NCI-H2081 (cell line): ENCODE measurements at places on chromosomes 12 and 14.

GRCh38 chr12:45406988-45407850 lies 191.3 kb downstream of the ANO6 start:
- no peak for DNase-seq

DNA sequence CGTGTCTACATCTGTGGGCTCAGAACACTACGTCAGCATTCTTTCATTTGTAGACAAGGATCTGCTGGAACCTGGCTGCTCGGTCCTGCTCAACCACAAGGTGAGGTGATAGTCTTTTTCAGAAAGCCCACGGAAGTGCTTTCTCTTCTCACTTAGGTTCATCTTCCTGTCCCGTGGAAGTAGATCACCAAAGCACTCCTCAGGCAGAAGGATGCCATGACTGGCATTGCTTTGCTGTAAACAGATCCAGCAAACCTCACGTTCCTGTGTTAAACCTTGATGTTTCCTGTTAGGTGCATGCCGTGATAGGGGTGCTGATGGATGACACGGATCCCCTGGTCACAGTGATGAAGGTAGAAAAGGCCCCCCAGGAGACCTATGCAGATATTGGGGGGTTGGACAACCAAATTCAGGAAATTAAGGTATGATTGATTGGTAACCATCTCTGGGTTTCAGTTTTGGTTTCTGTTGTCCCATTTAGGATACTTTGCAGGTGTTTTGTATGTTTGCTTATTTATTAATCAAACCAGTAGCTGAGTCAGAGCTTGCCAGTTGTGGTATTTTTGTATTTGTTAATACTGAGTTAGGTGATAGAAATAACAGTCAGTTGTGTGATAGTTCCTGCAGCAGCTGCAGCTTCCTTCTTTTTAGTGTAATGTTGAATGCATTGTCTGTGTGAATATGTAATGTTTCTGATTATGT lies 7.5 kb downstream of the PSMC1 start:
- no peak for DNase-seq

DNA sequence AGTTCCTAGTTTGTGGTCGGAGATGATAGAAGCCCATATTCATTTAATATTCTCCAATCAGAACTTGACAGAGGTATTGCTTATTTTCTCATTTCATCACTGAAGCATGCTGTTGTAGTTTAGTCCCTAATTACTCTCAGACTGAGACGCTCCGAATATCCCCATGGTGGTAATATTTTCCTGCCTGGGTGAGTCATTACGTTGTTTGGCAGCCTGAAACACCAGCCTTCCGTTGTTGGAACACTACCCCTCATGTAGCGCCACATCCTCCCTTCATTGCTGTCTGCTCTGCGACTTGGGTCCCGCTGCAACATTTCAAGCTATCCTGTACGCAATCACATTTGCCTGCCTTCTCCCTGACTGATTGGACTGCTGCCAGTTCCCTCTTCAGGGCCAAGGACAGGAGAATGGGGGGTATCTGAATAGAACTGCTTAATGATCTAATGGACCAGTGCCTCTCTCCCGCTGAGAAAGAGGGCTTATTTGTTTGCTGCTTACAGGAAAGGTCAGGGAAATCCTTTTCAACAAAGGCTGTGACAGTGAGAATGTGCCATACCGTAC lies 369.1 kb downstream of the NPAS3 start:
- DNase-seq = peak; percentile 78

- no peak for DNase-seq
These were observed 136.3 kb upstream of the PLXNC1 start for GRCh38 chr12:94012071-94012470.

DNA sequence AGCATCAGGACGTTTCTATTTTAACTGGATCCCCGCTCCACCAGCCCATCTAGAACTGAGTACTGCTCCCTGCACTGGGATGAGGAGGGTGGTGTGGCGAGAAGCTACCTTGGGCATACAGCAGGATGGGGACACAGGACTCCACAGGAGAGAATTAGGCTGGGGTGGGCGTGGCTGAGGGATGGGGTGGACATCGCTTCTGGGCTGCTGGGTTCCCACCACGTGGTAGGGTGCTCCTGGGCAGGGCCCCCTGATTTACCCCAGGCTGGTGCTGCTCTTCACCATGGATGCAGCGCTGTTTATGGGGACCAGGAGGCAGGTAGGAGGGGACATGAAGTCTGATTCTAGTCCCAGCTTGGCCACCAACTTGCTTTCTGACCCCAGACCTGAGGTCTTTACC lies 41.9 kb downstream of the VDR start:
- DNase-seq = no peak

DNA sequence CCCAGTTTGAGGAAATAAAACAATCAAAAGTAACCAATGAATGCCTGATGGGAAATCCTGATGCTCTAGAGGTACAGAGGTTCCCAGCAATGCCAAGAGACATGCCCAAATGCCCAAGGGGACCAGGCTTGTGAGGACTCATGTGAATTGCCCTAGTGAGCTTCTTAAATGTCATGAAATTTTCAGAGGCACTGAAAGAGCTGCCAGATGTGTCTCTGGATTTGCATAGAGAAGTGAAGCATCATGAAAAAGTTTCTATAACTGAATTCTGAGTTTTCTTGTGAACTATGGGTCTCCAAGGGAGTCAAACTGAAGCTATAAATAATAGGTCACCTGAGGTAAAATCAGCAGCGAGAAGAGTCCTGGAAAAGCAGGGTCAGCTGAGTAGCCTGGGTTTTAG lies 9.9 kb downstream of the PTPRR start:
- DNase-seq = no peak

GRCh38 chr12:30696103-30696408 lies 387 bp upstream of the IPO8 start:
- no peak for DNase-seq

DNA sequence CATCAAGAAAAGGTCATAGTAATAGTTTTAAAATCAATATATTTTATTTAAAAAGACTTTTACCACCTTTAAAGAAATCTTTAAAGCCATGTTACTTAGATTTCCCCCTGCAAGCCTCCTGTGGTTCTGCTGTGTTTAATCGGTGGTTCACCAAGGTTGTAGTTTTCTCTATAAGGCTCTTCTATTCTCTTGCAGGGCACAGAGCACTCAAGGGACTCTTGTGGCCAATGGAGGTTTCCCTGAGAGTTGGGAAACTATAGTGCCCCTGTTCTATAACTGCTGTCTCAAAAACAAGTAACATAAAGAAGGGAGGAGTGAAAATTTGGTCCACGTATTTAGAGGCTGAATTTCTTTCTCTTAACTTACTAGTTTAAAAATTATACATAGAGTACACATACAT lies 25.0 kb downstream of the DACT1 start:
- DNase-seq = no peak

GRCh38 chr14:45249856-45250575 lies 3.0 kb downstream of the MIS18BP1 start:
- DNase-seq = no peak

DNA sequence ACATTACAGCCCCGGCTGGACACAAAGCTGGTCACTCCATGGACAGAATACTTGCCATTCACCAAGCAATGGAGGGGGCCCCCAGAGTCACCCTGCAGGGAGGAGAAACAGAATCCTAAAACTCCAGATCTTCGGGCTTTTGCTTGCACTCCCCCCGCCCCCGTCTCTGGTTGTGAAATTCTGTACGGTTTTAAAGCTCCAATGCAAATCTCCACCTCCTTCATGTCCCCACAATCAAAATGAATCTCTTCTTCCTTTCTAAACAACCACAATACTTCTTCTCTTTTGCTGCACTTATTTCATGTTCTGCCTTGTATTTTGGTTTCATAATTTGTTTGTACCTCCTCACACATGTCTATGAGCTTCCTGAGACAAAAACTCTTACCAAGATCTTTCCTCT lies 5.8 kb upstream of the BIN2 start:
- no peak for DNase-seq

GRCh38 chr12:113082486-113083148 lies 26.1 kb downstream of the DTX1 start:
- no peak for DNase-seq

DNA sequence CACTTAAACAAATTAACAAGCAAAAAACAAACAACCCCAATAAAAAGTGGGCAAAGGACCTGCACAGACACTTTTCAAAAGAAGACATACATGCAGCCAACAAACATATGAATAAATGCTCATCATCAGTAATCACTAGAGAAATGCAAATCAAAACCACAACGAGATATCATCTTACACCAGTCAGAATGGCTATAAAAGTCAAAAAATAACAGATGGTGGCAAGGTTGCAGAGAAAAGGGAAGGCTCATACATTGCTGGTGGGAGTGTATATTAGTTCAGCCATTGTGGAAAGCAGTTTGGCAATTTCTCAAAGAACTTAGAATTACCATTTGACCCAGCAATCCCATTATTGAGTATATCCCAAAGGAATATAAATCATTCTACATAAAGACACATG lies 34.6 kb upstream of the NT5DC3 start:
- no peak for DNase-seq

GRCh38 chr12:58915634-58916033 lies 4.7 kb downstream of the LRIG3 start:
- peak; percentile 51 for DNase-seq

DNA sequence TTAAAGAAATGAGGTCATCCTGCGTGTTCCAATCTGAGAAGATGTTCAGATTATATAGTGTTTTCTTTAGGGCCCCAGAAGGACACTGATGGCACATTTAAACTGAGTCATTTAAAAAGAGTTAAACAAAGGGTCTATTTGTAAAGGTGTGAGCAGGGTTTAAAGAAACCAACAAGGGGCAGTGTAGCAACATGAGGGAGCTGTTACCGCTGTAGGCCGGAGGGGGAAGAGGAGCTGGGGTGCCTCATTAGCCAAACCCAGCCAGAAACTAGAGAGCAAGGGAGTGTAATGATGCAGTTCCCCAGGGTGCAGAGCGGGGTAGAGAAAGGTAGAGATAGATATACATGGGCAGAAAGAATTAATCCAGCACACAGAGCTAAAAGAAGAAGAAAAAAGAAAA lies 160.4 kb downstream of the TBX5 start:
- no peak for DNase-seq

DNA sequence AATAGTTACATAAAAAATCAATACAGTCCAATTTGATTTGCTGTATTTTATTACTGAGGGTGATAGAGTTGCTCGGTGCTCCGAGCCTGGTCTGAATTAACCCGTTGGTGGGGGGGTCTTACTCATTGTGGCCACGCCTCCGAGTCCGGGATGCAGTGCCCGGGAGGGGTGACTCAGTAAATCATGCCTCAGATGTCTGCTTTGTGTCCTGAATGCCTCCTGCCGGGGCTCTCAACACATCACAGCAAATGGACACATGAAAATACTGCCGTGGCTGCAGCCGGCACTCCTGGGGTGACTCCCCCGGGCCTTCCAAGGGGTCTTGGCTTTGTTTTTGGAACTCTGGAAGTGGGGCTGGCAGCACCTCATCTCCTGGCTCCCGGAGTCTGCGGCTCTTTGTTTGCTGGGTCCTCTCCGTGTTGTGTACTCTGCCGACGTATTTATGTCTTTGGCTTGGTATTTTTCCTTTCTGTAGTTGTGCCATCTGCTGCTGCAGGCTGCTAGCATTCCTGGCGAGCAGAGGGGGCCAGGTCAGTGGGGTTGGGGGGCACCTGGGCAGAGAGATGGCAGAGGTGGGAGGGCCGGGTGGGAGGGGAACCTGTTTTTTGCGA lies 129.0 kb downstream of the AACS start:
- no peak for DNase-seq

- DNase-seq = no peak
These were observed 45.0 kb upstream of the NUAK1 start for GRCh38 chr12:106183735-106184134.

GRCh38 chr12:121992059-121992879 lies 29.4 kb upstream of the BCL7A start:
- DNase-seq = no peak

DNA sequence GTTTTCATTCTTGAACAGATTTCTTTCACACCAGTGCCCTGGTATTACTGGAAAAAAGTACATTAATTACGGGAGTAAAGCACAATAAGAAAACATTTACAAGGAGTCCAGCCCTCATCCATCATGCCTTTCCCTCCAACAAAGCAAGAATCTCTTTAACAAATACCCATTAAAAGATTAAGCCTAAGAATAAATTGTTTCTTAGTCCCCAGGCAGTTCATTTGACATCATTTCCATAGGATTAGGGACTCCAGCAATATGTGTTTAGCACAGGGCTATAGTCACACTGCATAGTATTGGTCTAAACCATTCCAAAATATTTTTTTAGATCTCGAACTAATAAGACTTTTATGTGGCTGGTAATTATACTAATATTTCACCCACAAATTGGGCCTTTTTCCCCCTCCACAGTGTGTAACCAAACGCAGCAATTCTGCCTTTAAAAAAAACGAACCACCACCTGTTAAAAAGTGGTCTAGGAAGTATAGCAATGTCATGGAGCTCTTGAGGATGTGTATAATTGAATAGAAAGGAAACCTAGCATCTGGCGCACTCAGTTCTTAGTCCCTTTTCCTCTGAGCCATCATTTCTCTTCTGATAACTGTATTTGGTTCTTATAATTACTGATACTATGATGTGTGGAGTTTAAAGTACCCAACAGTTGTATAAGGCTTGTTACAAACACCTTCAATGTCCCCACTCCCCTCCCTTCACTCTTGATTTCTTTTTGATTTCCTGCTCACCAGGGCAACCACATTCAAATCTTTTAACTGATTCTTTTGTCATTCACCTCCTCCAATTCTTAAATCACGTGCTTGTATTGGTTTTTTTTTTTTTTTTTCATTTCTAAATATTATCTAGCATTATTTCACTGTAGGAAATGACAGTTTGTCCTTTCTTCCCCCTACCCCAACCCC lies 138.7 kb downstream of the ETV6 start:
- DNase-seq = no peak

DNA sequence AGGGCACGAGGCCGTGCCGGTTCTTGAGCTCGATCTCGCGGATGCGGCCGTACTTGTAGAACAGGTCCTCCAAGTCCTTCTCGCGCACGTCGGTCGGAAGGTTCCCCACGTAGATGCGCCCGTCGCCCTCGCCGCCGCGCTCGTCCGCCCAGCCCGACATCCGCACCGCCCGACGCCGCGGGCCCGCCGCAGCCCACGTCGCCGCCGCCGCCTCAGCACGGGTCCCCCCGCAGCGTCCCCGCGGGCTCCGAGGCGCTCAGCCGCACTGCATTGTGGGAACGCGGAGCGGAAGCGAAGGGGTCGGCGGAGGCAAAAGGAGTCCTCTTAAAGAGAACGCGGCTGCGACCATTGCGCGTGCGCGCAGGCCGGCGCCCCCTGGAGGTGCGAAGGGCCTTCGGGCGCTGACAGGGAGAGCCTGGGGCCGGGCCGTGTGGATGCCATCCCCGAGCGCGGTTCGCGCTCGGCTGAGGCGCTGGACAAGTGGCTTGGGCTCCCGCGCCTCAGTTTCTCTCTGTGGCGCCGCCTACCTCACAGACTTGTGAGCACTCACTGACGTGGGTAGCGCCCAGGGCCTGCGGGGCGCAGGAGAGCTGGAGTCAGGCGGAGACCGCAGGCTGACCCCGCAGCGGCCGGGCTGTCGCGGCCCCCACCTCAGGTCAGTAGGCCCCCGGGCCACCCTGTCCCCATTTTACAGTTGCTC lies at the start of gene SRSF9:
Gene SRSF9 (minus strand): TSS at position 299 of the 700 bp plus-strand sequence. CDS start 139 bp downstream, at position 160.
- DNase-seq = peak; percentile 96

GRCh38 chr14:42654707-42655106 lies 1048.0 kb downstream of the LRFN5 start:
- DNase-seq = no peak

DNA sequence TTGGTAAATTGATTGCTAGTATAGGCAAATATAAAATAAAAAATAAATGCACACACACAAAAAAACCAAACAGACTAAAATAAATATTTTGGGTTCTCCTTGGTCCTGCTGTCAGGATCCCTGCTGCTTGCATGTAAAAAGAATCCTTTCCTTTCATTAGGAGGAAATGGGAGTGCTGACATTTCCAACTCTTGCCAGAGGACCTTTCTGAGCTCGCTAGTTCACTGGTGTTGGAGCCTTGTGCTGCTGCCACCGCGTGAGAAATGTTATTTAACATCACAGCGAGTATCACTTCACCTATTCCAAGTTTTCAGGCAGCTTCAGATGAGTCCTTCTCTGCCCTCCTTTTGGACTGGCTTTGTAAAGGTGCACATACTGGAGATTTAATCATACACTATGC lies 358.9 kb downstream of the NPAS3 start:
- DNase-seq = no peak
